Ovary (tissue), 10 donors: ENCODE measurements at places on chromosomes 16 and 17. TPM values are rescaled to one million over a fixed set of nuclear protein-coding genes. Genes with fewer than 3 reads are reported as not detected.

GALR2 gene
- not detected for total RNA-seq

GNGT2 gene
- total RNA-seq, result 1.2 TPM

DNA sequence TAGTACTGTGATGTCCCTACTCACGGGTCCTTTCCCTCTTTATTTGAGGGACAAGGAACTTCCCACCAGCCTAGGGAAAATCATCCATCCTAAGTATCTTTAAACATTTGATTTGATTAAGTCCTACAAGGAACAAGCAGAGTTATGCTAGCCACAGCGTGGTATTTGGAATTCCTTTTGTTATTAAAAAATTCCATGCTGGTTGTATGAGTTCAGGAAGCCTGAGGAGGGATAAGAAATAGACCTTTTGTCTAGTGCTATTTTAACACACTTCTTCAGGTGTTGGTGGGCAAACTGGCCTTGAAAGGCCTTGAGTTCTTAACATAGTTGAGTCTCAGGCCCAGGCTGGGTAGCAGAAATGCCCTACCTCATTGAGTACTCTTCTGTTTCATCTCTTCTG is 105.4 kb upstream of the TBX2 start:
- H3K36me3 ChIP-seq, result no peaks in the 10 kb centered on the region
- no peak overlapping the region for H3K4me3 ChIP-seq
- no peak for DNase-seq
- H3K27me3 ChIP-seq, result no peaks in the 10 kb centered on the region

GRCh38 chr17:63830278-63830677 is 2.8 kb upstream of the FTSJ3 start:
- no peak overlapping the region for H3K4me3 ChIP-seq
- peaks cover 3% of the 10 kb centered on the region for H3K4me1 ChIP-seq
- no peak for DNase-seq
- H3K27ac ChIP-seq, result no peak overlapping the region

MYCBPAP gene
- total RNA-seq, result 8.1 TPM

CALB2 gene
- total RNA-seq, result 1.7 TPM

DNA sequence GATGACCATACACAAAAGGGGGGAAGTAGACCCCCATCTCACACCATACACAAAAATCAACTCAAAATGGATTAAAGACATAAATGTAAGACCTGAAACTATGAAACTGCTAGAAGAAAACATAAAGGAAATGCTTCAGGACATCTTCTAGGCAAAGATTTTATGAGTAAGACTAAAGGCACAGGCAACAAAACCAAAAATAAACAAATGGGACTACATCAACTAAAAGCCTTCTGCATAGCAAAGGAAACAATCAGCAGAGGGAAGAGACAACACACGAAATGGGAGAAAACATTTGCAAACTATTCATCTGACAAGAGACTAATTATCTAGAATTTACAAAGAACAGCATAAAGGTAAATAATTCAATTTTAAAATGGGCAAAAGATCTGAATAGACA is 152.1 kb downstream of the AXIN2 start:
- no peaks in the 10 kb centered on the region for H3K36me3 ChIP-seq
- H3K27ac ChIP-seq, result no peak overlapping the region
- no peaks in the 10 kb centered on the region for H3K4me1 ChIP-seq

GRCh38 chr17:56478836-56479447 is 114.6 kb upstream of the NOG start:
- H3K36me3 ChIP-seq, result no peaks in the 10 kb centered on the region
- no peaks in the 10 kb centered on the region for H3K4me1 ChIP-seq
- no peak for DNase-seq
- no peak overlapping the region for H3K4me3 ChIP-seq

HBA2 gene
- total RNA-seq, result 73.3 TPM

TEKT1 gene
- total RNA-seq, result 0.94 TPM

- DNase-seq, result no peak
- H3K4me1 ChIP-seq, result peaks cover 7% of the 10 kb centered on the region
- H3K36me3 ChIP-seq, result no peaks in the 10 kb centered on the region
- H3K27me3 ChIP-seq, result no peaks in the 10 kb centered on the region
Measured at GRCh38 chr16:19709381-19710136, 8.5 kb downstream of the KNOP1 start.

DNA sequence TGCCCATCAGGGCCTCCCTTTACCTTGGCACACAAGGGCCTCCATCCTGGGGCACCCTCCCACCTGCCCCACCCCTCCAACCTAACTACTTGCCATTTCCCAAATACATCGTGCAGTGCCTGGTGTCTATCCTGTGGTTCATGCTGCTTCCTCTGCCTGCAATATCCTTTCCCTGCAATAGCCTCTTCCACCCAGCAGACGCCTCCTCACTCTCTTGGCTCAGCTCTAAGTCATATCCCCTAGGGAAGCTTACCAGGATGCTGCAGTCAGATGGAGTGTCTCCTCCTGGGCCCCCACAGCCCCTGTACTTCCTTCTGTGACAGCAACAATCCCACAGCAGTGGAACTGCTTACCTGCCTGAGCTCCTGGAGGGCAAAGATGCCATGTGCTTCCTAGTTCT is 36.7 kb downstream of the CCDC182 start:
- H3K4me3 ChIP-seq, result no peak overlapping the region
- no peaks in the 10 kb centered on the region for H3K36me3 ChIP-seq
- no peak for DNase-seq
- H3K27ac ChIP-seq, result no peak overlapping the region

SLC16A6 gene
- 0.60 TPM for total RNA-seq

DNA sequence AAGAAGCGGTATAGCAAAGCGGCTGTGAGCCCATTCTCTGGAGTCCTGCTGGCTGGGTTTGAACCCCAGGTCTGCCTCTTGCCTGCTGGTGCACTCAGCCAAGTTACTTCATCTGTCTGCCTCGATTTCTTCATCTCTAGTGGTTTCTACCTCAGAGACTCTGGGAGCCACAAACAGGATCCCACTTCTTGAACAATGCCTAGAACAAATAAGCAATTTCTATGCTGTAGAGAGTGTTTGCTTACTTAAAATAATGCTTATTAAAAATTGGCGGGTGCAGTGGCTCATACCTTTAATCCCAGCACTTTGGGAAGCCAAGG is 75.5 kb downstream of the CMIP start:
- H3K4me1 ChIP-seq, result peaks cover 6% of the 10 kb centered on the region
- H3K36me3 ChIP-seq, result no peaks in the 10 kb centered on the region
- H3K27ac ChIP-seq, result no peak overlapping the region
- H3K27me3 ChIP-seq, result no peaks in the 10 kb centered on the region

GRCh38 chr16:49632086-49632794 is 223.7 kb downstream of the ZNF423 start:
- no peaks in the 10 kb centered on the region for H3K36me3 ChIP-seq
- H3K27ac ChIP-seq, result no peak overlapping the region
- H3K27me3 ChIP-seq, result no peaks in the 10 kb centered on the region
- peaks cover 9% of the 10 kb centered on the region for H3K4me1 ChIP-seq
- H3K4me3 ChIP-seq, result no peak overlapping the region

GRCh38 chr16:52254746-52255145 is 292.2 kb downstream of the TOX3 start:
- DNase-seq, result no peak
- H3K27ac ChIP-seq, result no peak overlapping the region
- no peaks in the 10 kb centered on the region for H3K4me1 ChIP-seq
- no peaks in the 10 kb centered on the region for H3K27me3 ChIP-seq
- no peaks in the 10 kb centered on the region for H3K36me3 ChIP-seq

GRCh38 chr16:687499-687898 is 2.7 kb downstream of the WDR24 start:
- no peak overlapping the region for H3K27ac ChIP-seq
- H3K4me3 ChIP-seq, result no peak overlapping the region
- DNase-seq, result no peak
- H3K27me3 ChIP-seq, result no peaks in the 10 kb centered on the region

ARHGAP23 gene
- 48.9 TPM for total RNA-seq

- H3K27ac ChIP-seq, result no peak overlapping the region
- no peaks in the 10 kb centered on the region for H3K36me3 ChIP-seq
- H3K4me3 ChIP-seq, result no peak overlapping the region
- H3K27me3 ChIP-seq, result no peaks in the 10 kb centered on the region
Measured at GRCh38 chr17:20200016-20200795, 191.0 kb downstream of the SPECC1 start.

PPP1R27 gene
- not detected for total RNA-seq

CSF3 gene
- 0.32 TPM for total RNA-seq

- H3K4me1 ChIP-seq, result no peaks in the 10 kb centered on the region
- no peak overlapping the region for H3K4me3 ChIP-seq
- no peak for DNase-seq
- no peaks in the 10 kb centered on the region for H3K36me3 ChIP-seq
- H3K27me3 ChIP-seq, result no peaks in the 10 kb centered on the region
Measured at GRCh38 chr16:17350207-17350606, 120.6 kb downstream of the XYLT1 start.

SMTNL2 gene
- 15.1 TPM for total RNA-seq

GRCh38 chr16:1261131-1261892 is 5.4 kb downstream of the TPSD1 start:
- H3K27ac ChIP-seq, result no peak overlapping the region
- DNase-seq, result no peak
- H3K27me3 ChIP-seq, result no peaks in the 10 kb centered on the region
- no peaks in the 10 kb centered on the region for H3K4me1 ChIP-seq
- H3K4me3 ChIP-seq, result no peak overlapping the region

DNA sequence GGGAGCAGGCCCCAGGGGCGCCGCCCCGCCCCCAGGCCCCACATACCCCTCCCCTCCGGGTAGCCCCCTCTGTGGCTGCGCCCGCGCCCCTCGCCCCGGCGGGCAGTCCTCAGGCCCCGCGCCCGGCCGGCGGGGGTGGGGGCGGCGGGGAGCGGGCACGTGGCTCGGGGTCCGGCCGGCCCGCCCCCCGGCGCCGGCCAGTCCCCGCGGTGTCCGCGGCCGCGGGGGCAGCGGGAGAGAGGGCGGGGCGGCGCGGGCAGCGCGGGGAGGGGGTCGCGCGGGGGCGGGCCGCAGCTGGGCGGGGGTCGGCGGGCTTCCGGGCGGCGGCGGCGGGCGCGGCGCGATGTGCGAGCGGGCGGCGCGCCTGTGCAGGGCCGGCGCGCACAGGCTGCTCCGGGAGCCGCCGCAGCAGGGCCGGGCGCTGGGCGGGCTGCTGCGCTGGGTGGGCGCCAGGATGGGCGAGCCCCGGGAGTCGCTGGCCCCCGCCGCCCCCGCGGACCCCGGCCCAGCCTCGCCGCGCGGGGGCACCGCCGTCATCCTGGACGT is 335 bp downstream of the NECAB2 start:
- H3K4me3 ChIP-seq, result no peak overlapping the region
- no peaks in the 10 kb centered on the region for H3K27me3 ChIP-seq

- DNase-seq, result no peak
- H3K4me1 ChIP-seq, result no peaks in the 10 kb centered on the region
- H3K4me3 ChIP-seq, result no peak overlapping the region
- no peaks in the 10 kb centered on the region for H3K27me3 ChIP-seq
Measured at GRCh38 chr17:49104511-49105074, 28.0 kb upstream of the B4GALNT2 start.

GRCh38 chr16:3497771-3498170 is 2.5 kb upstream of the C16orf90 start:
- H3K4me3 ChIP-seq, result no peak overlapping the region
- peaks cover 6% of the 10 kb centered on the region for H3K4me1 ChIP-seq
- H3K36me3 ChIP-seq, result no peaks in the 10 kb centered on the region
- no peaks in the 10 kb centered on the region for H3K27me3 ChIP-seq
- DNase-seq, result no peak

DNA sequence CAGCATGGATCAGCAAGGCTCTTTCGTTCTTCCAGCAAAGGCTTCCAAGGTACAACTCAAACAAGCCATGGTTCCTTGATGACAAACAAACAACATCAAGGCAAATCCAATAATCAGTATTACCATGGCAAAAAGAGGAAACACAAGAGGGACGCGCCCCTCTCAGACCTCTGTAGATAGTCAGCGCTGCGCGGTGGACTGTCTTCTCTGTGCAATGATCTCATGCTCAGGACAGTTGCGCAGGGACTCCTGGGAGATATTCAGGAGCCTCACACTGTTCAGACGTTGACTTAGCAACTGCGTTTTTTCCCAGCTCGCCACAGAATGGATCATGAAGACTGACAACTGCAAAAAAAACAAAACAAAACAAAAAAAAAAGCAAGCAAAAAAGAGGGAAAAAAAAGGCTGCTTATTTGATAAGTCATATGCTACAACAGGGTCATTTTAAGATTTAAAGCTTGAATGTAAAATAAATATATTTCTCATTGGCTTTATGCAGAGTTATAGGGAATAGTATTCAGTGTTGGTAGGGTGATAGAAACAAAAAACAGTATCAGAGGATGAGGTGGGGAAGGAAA is 37.1 kb upstream of the ADCY7 start:
- no peak for DNase-seq
- no peaks in the 10 kb centered on the region for H3K27me3 ChIP-seq
- no peaks in the 10 kb centered on the region for H3K36me3 ChIP-seq
- H3K4me1 ChIP-seq, result no peaks in the 10 kb centered on the region

- no peak overlapping the region for H3K4me3 ChIP-seq
- no peak for DNase-seq
- H3K27ac ChIP-seq, result no peak overlapping the region
- no peaks in the 10 kb centered on the region for H3K4me1 ChIP-seq
- no peaks in the 10 kb centered on the region for H3K27me3 ChIP-seq
- no peaks in the 10 kb centered on the region for H3K36me3 ChIP-seq
Measured at GRCh38 chr16:15461376-15461775, 27.0 kb downstream of the BMERB1 start.

GRCh38 chr16:64089697-64090096 is 1032.2 kb downstream of the CDH11 start:
- DNase-seq, result no peak
- no peaks in the 10 kb centered on the region for H3K4me1 ChIP-seq
- H3K27ac ChIP-seq, result no peak overlapping the region
- H3K36me3 ChIP-seq, result no peaks in the 10 kb centered on the region
- H3K4me3 ChIP-seq, result no peak overlapping the region

DNA sequence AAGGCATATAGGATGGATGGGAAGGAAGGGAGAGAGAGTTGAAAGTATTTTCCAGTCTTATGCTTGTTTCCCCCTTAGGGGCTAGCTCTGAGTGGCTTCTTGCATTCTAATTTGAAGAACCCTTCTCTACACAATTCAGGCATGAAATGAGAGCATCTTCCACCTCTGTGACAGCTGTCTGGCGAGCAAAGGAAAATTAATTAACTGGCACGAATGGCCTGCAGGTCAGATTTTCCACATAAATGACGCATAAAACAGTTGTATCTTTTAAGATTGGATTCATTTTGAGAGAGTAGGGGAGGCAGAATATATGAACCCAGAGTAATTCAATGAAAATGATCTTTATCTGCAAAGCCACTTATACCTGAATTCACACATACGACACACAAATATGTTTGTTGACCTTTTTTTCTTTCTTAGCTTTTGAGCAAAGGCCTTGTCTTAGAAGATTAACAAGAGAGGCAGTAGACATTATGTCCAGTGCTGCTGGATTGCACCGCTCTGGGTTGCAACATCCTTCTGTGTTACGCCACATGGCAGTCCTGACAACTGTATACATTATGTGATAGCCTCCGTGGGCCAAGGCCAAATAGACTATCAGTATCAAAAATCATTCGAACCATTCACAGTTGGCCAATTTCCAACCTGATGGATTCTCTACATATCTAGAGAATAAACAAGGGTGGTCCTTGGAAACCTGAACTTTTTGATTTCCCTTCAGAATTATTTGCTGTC is 173.0 kb upstream of the GOT2 start:
- no peaks in the 10 kb centered on the region for H3K36me3 ChIP-seq
- no peak for DNase-seq
- no peaks in the 10 kb centered on the region for H3K27me3 ChIP-seq
- H3K27ac ChIP-seq, result no peak overlapping the region

GSG1L gene
- total RNA-seq, result not detected
